NAMALWA (cell line): ENCODE measurements at places on chromosomes 12 and 14.

- no peak for DNase-seq
Observed at GRCh38 chr12:46930101-46930500, 104.3 kb upstream of the SLC38A4 start.

DNA sequence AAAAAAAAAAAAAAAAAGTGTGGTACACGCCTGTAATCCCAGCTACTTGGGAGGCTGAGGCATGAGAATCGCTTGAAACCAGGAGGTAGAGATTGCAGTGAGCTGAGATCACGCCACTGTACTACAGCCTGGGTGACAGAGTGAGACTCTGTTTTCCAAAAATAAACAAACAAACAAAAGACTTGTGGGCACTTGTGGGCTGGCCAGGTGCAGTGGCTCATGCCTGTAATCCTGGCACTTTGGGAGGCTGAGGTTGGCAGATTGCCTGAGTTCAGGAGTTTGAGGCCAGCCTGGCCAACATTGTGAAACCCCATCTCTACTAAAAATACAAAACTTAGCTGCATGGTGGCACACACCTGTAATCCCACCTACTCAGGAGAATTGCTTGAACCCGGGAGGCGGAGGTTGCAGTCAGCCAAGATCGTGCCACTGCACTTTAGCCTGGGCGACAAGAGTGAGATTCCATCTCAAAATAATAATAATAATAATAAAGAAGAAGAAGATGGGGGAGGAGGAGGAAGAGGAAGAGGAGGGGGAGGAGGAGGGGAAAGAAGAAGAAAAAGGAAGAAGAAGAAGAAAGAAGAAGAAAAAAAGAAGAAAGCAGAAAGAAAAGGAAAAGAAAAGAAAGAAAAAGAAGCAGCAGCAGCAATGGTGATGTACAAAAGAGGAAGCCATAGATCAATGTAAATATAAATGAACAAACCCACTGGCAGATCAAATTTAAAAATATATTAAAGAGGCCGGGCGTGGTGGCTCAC lies 27.9 kb upstream of the CCNT1 start:
- DNase-seq = no peak

- peak; percentile 90 for DNase-seq
Observed at GRCh38 chr14:97106166-97106565, 309.0 kb downstream of the VRK1 start.

GRCh38 chr12:94173660-94174265 lies 25.4 kb downstream of the PLXNC1 start:
- DNase-seq = peak; percentile 81

GRCh38 chr12:107373238-107373809 lies 280.0 kb upstream of the CRY1 start:
- DNase-seq = no peak

DNA sequence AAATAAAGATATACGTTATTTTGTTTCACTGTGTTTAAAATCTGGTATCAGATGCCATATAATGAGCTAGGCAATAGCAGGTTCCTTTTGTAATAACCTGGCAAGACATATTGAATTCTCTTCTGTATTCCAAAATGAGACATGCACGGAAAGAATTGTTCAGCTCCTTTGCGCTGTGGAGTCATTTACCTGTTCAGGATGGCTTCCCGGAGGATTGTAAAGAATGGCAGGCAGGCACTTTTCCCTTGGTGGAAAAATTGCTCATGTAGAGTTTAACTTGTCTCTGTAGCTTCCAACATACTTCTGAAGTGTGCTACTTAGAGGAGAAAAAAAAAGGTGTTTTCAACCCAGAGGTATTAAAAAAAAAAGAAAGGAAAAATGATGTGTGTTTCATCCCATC lies 805.2 kb downstream of the GALC start:
- no peak for DNase-seq

DNA sequence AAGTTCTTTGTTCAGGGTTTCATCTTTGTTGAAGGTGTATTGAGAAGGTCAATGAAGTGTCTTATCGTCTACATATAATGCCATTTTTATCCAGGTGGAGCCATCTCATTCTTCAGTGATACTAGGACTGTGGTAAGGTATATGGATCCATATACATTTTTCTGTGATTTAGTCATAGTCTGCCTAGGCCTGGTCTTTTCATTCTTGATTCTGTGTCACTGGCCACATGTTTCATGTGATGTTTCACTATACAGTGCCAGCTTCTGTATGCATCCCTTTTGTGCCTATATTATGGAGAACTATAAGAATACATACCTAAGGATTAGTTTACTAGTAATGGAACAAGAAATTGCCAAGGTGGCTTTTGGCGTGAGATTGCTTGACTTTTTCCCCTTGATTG lies 40.5 kb downstream of the VEZT start:
- DNase-seq = no peak

- DNase-seq = no peak
Observed at GRCh38 chr12:128726886-128727285, 96.9 kb downstream of the SLC15A4 start.

DNA sequence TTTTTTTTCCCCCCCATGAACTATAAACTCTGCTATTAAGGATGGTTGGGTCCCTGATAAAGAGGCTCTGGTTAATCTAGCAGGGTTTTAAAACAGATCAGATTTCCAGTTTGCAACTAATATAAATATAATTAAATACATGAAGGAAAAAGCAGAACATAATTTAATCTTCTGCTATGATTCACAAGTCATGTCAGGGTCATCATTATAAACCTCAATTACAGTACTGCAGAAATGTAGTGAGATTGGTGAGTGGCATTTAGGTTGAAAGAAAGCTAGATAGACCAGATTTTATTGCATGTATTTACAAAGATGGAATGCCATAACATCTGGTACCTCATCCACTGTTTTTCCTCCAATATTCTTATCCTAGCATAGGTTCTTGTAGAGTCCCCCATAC lies 14.5 kb upstream of the RASSF8 start:
- DNase-seq = no peak

- no peak for DNase-seq
Observed at GRCh38 chr12:54603872-54604271, 15.4 kb upstream of the PPP1R1A start.

GRCh38 chr14:59018978-59019377 lies 169.5 kb upstream of the DAAM1 start:
- DNase-seq = no peak

DNA sequence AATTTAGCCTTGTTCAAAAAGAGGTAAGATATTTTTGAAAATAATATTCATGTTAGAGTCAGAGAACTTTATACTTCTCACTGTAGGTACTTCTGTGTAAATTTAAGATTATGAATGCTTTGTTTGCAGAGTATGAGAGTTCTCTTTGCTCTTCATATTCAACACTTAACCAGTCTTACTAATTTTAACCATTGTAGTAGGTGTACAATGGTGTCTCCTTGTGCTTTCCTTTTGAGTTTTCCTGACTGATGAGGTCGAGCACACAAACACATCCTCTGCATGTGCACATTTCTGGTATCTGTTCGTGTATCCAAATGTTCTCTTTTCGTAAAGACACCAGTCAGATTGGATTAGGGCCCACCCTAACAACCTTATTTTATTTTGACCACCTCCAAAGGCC lies 45.8 kb downstream of the MIA2 start:
- no peak for DNase-seq

DNA sequence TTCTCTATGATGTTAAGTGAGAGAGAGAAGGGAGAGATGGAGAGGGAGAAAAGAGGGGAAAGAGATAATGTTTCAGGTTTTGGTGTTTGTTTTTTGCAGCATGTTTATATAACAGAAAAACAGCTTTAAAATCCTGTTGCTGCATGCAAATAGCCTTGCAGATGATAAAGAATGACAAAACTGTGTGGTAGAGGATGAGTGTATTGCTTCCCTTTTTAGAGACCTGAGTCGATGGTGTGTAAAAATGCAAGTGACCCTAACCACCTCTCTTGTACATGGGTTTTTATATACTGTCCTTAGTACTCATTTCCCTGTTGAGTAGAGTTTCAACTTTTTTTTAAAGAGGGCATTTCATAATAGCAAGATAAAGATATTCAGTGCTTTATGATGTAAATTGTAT lies 249.1 kb downstream of the AKAP6 start:
- no peak for DNase-seq

GRCh38 chr12:57724936-57725740 lies 13.4 kb downstream of the AGAP2 start:
- DNase-seq = no peak

DNA sequence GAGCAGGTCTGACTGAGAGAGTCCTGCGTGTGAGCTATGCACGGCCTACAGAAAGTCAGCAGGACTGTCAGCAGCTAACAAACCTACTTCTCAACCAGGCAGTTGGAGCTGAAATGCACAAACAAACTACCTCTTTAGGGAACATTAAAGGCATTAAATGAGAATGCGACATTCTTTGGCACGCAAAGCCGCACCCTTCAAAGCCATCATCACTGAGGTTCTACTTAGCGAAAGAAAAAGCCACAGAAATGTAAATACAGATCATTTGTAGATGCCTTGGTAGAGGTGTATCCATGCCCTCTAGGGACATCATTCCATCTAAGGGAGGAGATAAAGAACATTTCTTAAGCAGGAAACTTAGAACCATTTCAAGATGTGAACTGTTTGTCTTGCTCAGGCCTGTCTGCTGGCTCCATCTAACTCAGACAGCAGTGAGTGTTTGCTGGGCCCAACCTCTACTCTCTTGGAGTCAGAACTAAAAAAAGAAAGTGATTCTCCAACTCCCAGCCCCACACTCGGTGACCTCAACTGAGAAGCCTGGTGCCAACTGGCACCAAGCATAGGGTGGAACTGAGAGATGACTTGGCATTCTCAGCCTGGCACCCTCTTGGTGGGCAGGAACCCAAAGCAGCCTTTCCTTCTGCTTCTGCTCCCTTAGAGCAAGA lies 63.5 kb upstream of the MBIP start:
- no peak for DNase-seq

DNA sequence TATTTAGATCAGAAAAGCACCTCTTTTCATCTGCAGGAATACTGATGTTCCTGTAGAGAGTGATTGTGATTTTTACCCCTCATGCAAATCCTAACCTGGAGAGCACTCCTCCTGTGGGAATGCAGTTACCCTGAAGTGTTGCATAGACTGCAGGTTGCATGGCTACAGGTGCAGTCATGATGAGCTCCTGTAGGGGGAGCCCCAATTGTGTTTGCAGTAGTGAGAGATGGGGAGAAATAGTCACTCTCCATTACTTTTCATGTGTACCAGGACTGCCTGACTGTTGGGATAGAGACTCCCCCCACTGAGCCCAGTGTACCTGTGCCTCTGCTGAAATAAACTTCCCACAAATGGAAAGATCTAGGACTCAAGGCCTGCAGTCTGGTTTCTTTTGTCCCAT lies 1086.5 kb downstream of the SLC6A15 start:
- peak; percentile 59 for DNase-seq

- DNase-seq = peak; percentile 63
Observed at GRCh38 chr12:122929812-122930211, 33.9 kb upstream of the VPS37B start.

DNA sequence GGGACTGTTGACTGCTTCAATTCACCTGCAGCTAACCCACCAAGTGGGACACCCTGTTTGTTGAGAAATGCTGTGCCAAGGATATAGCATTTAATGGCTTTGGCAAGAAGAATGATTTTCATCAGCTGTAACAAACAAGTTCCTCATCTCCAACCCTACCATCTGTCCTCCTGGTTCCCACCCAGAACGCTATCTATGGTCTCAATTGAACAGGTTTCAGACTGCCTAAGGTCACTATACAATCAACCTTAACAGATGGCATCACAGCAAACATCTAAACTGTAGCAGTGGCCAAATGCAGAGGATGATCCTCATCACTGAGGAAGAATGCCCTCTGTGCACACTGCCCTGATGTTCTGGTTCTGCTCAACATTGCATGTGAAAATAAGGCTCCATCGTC lies 546.2 kb upstream of the FOXG1 start:
- no peak for DNase-seq

DNA sequence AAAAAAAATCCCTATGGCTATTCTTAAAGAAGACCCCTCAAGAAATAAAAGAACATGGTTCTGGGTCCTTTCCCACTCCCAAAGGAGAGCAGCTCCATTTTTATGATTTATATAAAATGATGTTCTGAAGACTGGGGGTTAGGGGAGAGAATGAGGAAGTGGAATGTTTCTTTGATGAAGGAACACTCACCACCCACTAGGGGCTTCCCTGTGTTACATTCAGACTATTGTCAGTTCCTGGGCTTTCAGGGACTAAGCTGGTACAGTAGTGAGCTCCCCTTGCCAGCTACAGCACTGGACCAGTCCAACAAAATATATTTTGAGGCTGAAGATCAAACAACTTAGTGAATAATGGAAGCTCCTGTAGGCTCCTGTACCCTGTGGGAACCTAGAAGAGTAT lies 98.9 kb downstream of the HMGA2 start:
- peak; percentile 53 for DNase-seq

DNA sequence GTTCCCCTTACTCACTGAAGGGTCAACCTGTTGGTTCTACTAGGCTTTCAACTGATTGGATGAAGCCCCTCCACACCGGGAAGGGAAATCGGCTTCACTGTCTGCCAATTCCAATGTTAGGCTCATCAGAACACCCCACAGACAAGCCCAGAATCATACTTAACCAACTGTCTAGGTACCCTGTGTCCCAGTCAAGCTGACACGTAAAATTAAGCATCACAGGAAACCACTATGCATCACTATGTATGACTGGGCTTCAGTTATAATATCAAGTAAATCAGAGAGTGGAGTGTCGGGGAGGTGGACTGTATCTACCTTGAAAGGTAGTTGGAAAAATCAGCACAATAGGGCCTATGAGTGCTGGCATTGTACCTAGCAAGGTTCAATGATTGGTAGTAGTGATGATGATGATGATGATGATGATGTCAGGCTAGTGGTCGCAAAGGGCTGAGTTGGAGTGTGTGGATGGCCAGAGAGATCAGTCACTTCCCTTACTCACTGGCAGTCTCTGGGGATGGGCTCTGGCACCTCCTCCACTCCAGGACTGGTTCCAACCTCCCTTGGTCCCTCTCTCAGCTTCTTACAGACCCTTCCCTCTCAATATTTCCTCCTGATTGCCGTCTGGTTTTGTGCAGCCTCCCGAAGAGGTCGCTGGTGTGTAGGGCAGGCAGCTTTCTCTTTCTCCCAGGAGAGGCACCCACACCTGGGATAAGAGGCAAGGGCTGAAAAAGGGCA lies 3.3 kb upstream of the ATG101 start:
- no peak for DNase-seq

DNA sequence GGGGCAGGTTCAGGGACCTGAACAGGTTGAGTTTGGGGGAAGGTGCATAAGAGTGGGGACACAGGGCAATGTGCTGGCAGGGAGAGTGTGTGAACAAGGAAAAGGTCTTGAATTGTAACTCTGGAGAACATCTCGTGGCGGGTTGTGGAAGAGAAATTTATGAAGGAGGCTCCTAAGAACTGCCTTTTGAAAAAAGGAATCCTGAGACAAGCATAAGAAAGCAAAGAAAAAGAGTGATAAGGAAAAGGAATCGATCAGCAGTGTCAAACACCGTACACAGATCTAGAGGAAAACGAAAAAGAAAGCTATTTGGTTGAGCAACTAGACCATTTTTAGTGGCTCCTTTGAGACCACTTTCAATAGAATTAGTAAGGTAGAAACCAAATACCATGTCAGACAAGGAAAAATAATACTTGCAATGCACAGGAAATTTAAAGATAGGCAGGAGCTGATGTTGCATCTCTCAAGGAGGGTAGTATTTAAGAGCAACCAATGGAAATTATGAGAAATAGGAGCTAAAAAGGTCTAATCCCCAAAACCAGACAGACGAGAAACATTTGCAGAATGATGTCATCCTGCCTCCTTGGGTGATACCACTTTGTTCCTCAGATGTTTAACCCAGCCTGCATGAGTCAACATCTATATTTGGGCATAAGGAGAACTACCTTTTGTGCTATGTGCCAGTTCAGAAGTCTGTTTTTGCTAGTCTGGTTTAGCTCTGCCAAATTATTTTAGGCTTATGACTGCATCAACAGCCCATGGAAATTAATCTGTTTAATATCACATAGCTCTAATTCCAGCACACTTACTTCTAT lies 64.5 kb upstream of the STK38L start:
- DNase-seq = peak; percentile 69
